Smooth muscle cell of the coronary artery (primary cell): ENCODE measurements at places on chromosomes 7 and 10. TPM values are rescaled to one million over a fixed set of nuclear protein-coding genes. Genes with fewer than 3 reads are reported as not detected.

SNX10 gene
- 1.3 TPM in 1 of 2 replicates, not detected in the other for total RNA-seq

SPDYE5 gene
- 0.12 TPM in 1 of 2 replicates, not detected in the other for total RNA-seq

HOXA9 gene
- total RNA-seq, result not detected in 2 replicates

SORCS1 gene
- total RNA-seq, result not detected in 2 replicates

FBXL13 gene
- 1.6 and 9.2 TPM in 2 replicates for total RNA-seq

CAV1 gene
- total RNA-seq, result 153 and 811 TPM in 2 replicates

SPRN gene
- 0.08 and 0.12 TPM in 2 replicates for total RNA-seq

EVX1 gene
- not detected in 2 replicates for total RNA-seq
